ENCODE measurements at places on chromosomes 3 and 15.

DNA sequence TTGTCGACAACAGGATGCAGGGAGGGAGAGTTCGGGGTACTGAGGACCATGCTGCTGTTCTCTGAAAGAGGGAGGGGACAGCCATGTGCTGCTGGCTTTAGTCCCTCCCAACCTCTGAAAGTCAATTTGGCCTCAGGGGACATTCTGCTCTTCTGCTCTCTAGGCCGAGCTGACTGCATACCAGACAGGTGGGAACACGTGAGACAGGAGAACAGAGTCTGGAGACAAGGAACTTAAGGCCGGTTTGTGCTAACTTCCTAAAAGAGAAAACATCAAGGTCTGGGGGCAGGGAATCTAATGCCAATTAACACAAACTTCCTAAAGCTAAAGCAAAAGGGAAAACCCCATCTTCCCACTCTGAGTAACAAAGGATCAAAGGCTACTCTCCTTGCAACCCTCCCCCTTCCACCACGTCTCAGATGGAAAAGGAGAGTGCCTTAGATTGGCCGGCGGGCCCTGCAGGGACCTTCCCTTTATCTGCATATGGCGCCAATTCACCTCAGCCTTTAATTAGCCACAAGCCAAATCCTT, 41.0 kb downstream of the SLCO2A1 start:
- DNase-seq: no peak

DNA sequence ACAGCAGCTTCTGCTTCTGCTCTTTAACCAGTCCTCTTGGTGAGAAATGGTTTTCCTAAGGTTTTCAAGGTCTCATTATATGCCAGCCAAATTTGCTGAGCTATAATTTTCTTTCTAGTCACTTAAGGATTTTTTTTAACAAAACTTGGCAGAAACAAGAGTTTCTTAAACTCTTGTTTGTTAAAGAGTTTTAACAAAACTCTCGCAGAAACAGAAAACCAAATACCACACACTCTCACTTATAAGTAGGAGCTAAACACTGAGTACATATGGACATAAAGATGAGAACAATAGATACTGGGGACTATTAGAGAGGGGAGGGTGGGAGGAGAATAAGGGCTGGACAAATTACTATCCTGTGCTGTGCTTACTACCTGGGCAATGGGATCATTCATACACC, 908.3 kb downstream of the TUSC7 start:
- DNase-seq: no peak

- no peak for DNase-seq
Measured at GRCh38 chr3:150194513-150194912, 213.6 kb upstream of the TSC22D2 start.

- DNase-seq: no peak
Measured at GRCh38 chr3:114525278-114525677, 231.4 kb downstream of the TIGIT start.

DNA sequence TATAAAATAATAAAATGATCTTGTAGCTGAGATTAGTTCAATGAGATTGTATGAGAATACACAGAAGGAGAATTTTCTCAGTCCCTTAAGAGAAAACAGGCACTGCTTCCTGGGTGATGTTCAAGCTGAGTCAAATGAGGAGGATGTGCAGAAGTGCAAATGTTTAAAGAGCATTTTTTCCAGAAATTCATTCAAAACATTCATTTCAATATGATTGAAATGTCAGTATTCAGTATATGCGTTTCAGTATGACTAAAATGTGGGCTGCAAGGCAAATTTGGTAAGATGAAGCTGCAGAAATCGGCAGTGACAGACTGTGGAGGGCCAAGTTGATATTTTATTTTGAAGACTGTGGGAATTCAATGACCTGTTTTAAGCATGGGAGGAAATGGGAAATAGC, 19.3 kb upstream of the PYDC2 start:
- DNase-seq: no peak

DNA sequence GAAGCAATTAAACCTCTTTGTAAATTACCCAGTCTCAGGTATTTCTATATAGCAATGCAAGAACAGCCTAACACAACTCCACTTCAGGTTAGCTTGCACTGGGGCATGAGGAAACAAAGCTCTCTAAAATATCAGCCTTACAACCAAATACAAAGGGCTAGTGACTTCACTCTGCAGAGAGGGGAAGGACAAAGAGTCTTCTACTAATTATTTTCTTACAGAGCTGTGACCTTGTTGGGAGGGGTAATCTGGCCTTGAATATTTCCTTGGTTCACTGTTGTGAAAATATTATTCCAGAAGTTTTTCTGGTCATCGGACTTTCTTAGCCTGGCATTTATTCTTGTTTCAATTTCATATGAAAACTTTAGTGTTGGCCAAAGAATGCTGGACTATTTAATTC, 334.4 kb upstream of the CTNNB1 start:
- no peak for DNase-seq

- peak; percentile 59 for DNase-seq
Measured at GRCh38 chr3:156761007-156761406, 65.1 kb upstream of the LEKR1 start.

DNA sequence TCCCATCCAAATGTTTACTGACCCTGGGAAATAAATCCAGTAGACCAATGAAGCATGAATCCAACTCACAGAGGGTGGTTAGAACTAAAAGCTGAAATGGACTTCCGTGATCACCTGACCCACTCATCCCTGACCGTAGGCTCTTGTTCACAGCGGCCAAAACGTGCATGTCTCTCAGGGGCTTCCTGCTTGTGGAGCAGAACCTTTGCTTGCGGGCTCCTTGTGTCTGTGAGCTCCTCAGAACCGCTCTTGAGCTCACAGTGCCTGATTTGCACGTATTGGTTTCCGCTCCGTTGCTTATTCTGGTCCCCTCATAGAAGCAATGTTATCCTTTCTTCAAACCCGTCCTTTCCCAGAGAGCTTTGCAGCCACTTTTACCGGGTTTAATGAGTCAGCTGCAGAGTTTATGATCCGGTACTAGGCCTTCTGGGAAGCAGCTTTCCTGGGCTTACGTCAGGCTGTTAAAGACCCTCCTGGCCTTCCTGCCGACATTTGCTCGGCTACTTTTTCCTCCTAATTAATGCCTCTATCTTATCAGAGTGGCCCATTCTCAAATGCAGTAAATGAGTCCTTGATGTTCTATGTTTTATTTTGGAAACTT, 35.4 kb downstream of the LIPC start:
- DNase-seq: no peak

- no peak for DNase-seq
Measured at GRCh38 chr3:27585429-27585828, 101.2 kb upstream of the SLC4A7 start.

GRCh38 chr3:161619351-161619750, 122.7 kb downstream of the OTOL1 start:
- no peak for DNase-seq

- no peak for DNase-seq
Measured at GRCh38 chr3:170178651-170179050, 2.9 kb downstream of the PHC3 start.

DNA sequence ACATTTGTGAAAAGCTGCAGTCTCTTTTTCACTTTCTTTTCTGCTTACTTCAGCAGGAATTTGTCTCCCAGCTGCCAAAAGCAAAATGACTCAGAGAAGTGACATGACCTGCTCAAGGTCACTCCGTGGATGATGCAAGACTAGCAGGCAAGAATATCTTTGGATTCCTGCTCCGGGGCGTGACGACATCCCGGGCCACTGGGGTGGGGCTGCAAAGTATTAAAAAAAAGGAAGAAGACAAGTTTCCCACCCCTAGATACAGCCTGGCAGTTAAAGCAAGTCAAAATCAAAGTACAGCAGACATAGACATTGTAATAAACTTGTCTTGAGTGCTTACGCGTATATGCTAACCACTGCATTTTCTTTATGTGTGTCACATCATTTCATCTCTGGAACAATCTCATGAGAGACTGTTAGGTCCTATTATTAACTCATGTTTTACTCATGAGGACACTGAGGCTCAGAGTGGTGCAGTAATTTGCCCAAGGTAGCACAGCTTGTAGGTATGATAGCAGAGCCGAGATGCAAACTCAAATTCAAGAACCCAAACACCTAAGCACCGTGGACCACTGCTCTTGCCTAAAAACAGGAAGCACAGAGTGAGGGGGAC, 485.2 kb upstream of the PROK2 start:
- DNase-seq: no peak

GRCh38 chr15:71231758-71232157, 116.5 kb downstream of the THSD4 start:
- no peak for DNase-seq

DNA sequence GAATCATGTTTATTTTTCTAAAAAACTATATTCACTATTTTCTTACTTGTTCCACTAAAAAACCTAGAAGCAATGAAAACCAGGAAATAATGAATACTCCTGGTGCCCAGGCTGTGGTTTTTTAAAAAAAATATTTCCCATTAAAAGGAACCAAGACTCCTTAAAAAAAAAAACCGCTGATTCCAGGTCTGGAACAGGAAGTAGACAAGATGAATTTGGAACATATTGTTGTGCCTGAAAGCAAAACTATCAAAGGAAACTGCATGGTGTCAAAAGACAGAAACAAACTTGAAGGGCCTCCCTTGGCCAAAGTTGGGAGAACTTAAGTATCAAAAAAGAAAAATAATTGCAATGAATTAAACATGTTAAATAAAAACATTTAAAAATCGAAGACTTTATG, 245.3 kb upstream of the P2RY1 start:
- no peak for DNase-seq

GRCh38 chr15:101198800-101199199, 53.0 kb downstream of the CHSY1 start:
- DNase-seq: no peak

GRCh38 chr3:133188996-133189395, 150.8 kb downstream of the TMEM108 start:
- no peak for DNase-seq

- no peak for DNase-seq
Measured at GRCh38 chr3:171490901-171491300, 30.7 kb upstream of the TNIK start.

DNA sequence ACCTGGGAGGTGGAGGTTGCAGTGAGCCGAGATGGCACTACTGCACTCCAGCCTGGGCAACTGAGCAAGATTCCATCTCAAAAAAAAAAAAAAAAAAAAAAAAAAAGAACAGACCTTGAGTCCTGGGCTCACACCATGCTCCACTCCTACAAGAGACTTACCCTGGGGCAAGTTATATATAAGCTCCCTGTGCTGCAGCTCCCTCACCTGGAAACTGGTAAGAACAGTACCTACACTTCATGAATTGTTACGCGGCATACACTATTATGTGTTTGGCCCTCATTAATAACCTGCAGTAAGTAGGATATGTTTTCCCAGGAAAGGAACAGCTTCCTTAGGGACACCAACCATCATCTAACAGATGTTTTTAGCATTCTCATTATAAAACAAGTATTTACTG, 119.6 kb downstream of the FMN1 start:
- DNase-seq: no peak

DNA sequence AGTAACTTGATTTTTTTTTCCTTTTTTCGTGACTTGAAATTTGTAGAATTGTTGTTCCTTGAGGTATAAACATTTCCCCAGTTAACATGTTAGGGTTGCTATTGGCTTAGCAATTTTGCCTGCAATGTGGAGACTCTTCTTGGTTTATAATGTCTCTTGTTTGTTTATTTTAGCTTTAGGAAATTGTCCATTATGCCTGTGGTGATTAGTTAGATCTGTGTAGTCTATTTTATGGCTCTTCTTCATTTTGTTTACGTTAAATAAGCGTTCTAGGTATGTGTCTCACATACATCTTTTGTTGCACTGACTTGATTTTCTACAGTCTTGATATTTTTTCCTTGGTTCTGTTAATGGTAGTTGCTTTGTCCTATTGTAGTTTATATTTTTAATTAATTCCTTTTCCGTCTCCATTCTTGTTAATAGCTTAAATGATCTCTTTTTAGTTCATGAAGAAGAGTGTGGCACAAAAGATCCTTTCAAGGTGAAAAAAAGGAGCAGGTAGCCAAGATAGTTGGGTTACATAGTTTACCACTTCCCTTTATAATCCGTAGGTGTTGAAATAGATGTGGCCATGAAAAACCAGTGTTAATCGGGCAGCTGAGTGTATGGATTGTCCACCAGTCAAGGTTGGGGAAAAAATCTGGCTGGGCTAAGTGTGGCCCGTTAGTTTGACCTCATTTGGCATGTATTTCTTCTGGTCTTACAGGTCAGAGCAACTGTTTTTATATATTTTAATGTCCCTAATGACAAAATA, 12.1 kb downstream of the IQGAP1 start:
- no peak for DNase-seq

- DNase-seq: no peak
Measured at GRCh38 chr3:140727886-140728285, 50.0 kb downstream of the TRIM42 start.

DNA sequence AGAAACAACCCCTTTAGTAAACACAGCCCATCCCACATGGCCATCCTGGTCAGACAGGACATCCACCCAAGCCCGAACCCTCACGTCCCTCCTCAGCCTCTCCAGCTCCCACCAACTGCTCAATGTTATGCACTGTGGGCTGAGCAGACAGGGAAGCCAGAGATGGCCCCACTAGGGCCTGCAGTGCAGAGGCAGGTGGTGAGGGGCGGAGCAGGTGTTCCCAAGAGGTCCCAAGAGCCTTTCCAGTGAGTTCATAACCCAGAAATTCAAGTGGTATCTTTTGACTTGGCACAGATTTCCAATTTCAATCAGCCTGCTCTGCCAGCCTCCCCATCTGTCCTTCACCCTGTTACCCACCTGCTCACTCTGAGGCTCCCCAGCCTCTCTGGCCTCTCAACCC, 130.3 kb downstream of the LIPC start:
- no peak for DNase-seq

GRCh38 chr3:87771337-87772192, 287.2 kb downstream of the CGGBP1 start:
- no peak for DNase-seq

- DNase-seq: no peak
Measured at GRCh38 chr3:61928039-61928438, 366.7 kb downstream of the PTPRG start.

GRCh38 chr3:27174530-27174929, 194.7 kb downstream of the NEK10 start:
- no peak for DNase-seq

- no peak for DNase-seq
Measured at GRCh38 chr3:177283983-177284382, 86.7 kb upstream of the TBL1XR1 start.

DNA sequence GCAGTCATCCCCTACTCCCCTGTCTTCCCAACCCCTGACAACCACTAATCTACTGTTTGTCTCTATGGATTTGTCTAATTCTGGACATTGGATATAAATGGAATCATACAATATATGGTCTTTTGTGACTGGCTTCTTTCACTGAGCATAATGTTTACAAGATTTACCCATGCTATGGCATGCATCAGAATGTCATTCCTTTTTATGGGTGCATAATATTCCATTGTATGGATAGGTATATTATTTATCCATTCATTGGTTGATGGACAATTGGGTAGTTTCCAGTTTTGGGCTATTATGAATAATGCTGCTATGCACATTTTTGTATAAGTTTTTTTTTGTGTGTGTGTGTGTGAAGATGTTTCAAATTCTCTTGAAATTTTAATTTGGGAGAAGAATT, 16.6 kb upstream of the TTBK2 start:
- DNase-seq: no peak

DNA sequence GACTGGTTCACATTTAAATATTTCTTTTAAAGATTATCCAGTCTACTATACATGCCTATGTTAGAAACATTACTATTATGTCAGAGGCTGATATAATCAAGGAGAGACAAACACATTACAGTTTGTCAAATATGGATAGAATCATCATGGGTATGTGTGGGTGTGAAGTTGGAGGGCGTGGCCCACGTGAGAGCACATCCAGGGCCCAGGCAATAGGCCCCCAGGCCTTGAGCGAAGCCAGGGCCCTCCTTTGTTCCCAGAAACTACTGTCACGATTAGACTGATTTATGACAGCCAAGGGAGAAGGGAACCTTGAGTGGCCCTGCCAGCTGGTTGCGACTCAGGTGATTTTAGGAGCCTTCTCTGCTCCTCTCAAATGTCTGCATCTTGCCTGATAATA, 26.9 kb upstream of the LDHAL6B start:
- DNase-seq: no peak
